ENCODE measurements at places on chromosomes 6 and 20.

- DNase-seq, result no peak
These were observed 1.4 kb downstream of the CST8 start for GRCh38 chr20:23492292-23492691.

DNA sequence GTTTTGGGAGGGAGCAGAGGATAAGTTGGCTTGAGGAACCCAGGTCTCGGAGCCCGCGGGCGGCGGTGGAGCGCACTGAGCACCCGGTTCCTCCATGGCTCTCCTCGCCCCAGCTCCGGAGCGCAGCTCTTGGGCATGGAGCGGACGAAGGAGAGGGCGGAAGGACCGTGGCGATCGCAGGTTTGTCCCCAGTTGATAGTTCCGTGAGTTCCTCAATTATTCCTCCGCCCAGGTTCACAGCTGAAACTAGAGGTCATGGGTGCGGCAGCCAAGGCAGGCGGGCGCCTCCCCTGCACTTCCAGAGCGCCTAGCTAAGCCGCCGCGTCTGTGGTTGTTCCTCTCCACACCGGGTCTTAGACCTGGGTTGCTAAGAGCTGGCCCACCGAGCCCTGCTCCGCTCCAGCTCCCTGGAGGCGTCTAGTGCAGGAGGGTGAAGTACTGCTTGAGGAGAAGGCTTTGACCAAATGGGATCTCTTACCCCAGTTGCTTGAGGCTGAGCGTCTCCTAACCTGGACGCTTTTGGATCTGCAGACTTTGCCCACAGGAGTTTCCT is at the start of gene HTR1B:
TSS of gene HTR1B (minus strand) at position 184 of the 553 bp plus-strand sequence. CDS start at position 96, 88 bp downstream.
- no peak for DNase-seq

DNA sequence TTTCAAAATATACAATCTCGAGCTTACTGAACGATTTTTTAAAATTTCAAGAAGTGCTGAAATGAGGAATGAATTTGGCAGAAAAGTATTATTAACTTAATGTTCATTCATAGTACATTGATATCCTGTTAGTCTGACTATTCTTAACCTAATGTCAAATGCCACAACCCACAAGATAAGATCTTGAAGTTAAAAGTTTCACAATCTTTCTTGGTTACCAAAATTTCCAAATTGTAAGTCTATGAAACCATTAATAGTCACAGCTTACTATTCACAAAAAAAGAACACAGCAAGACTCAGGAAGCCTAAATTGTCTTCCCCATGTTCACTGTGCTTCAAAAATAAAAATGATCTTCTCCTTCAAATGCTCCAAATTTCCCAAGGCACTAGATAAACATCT is 71.3 kb downstream of the HACE1 start:
- DNase-seq, result no peak

GRCh38 chr20:57777911-57778310 is 68.1 kb upstream of the PMEPA1 start:
- DNase-seq, result no peak

DNA sequence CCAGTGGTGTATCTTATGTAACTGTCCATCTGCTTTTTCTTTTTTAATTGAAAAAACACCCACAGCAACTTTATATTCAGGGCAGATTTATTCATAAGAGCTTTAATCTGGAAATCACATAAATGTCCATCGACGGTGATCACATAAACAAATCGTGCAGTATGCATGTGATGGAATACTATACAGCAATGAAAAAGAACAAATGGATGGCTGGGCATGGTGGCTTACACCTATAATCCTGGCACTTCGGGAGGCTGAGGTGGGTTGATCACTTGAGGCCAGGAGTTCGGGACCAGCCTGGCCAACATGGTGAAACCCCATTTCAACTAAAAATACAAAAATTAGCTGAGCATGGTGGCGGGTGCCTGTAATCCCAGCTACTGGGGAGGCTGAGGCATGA is 39.1 kb downstream of the VSTM2L start:
- DNase-seq, result no peak

DNA sequence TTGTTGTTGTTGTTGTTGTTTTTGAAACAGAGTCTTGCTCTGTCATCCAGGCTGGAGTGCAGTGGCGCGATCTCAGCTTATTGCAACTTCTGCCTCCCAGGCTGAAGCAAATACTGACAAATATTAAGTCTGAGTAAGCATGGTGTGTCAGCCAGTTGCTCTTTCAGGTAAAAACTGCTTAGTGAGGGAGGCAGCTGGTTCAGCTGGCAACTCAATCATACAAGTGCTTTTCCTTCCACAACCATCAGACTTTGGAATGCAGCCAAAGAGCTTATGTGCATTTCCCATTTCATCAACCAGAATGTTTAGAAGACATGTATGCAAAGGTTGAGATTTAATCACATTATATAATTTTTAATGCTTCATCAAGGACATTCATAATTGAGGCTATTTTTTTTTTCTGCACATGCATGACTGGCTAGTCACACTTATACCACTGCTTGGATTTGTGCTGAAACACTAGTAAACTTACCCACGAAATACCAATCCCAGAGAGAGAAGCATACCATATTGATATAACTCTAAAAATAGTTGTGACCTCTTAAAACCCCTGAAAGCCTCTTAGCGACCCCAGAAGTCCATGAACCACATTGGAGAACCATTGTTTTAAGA is 56.0 kb downstream of the CLIC5 start:
- DNase-seq, result no peak

GRCh38 chr6:7041511-7042026 is 66.2 kb upstream of the RREB1 start:
- no peak for DNase-seq

GRCh38 chr6:9985481-9985880 is 429.4 kb downstream of the TFAP2A start:
- no peak for DNase-seq

DNA sequence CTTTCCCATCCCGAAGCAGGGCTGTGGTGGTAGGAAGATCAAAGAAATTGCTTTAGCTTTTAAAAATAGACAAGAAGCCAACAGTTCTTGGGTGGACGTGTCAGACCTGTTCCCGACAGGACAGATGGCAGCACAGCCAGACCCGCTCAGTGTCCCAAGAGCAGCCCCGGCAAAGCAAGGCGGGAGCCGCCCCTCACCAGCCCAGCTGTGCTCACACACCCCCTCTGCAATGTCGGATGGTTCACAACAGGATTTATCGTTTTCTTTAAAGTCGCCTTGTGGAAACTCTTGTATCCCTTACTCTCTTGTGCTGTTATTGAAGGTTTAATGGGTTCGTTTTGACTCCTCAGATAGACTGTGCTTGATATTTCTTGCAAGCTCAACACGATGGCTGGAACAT is 302.4 kb downstream of the THBS2 start:
- no peak for DNase-seq

GRCh38 chr20:44282192-44282591 is 28.8 kb downstream of the FITM2 start:
- DNase-seq, result no peak

DNA sequence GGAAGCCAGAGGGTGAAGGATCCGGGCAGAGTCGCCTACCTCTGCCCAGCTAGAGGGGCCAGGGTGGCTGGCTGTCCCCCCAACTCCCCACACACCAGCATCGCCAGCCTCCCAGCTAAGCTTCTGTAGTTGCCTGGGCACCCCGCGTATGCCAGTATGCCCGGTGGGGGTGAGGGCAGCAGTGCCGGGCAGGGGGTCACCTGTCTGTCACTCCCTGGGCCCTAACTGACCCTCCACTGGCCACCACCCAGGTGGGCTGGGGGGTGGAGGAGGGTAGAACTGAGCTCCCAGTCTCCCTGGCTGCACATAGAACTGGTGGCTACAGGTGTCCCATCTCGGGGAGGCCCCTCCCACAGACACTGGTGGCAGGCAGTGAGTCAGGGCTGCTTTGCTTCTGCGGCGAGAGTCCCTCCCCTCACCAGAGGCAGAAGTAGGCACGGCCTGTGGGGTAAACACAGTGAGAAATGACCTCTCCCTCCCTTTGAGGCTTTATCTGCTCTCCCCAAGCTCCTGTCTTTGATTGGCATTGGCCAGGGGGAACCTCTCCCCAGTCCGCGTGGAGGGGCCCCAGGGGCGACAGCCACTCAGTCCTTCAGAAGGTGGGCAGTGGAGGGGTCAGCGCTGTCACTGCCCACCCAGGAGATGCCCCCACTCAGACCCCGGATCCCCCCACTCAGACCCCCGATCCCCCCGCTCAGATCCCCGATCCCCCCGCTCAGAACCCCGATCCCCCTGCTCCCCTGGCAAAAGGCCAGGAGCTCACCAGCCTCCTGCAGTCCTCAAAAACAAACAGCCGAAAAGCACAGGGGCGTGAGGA is 2.5 kb downstream of the NTSR1 start:
- no peak for DNase-seq

DNA sequence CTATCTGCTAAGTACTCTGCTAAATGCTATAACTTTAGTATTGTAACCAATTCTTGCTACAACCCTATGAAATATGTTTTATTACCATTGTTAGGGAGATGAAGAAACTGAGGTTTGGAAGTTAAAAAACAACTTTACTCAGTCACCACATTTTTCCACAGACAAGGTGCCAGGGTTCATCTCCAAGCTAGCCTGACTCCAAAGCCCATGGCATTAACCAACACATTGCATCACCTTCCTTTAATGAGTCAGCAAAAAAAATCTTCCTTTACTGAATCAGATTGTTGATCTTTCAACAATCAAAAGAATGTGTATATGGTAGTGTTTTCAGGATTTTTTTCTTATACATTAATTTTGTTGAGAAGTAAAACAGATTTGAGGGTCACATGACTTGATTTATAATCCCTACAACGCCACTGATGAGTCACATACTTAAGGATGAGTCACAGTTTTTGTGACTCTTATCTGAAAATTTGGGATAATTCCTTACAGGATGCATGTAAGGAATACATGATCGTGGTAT is 41.5 kb downstream of the MAN1A1 start:
- DNase-seq, result no peak

- no peak for DNase-seq
These were observed 326.5 kb upstream of the MAP3K7 start for GRCh38 chr6:90913266-90913960.

DNA sequence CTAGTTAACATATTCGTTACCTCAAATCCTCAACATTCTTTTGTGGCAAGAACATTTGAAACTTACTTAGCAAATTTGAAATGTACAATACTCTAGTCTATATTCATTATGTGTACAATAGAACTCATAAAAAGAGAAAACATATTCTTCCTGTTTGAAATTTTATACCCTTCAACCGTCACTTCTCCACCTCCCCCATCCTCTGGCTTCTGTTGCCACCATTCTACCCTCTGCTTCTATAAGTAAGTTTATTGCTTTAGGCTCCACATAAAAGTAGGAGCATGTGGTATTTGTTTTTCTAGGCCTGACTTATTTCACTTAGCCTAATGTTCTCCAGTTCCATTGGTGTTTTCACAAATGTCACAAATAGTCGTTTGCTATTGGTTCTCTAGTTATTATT is 205.3 kb downstream of the TENT5A start:
- DNase-seq, result no peak

GRCh38 chr6:12878741-12879140 is 162.2 kb downstream of the PHACTR1 start:
- no peak for DNase-seq

DNA sequence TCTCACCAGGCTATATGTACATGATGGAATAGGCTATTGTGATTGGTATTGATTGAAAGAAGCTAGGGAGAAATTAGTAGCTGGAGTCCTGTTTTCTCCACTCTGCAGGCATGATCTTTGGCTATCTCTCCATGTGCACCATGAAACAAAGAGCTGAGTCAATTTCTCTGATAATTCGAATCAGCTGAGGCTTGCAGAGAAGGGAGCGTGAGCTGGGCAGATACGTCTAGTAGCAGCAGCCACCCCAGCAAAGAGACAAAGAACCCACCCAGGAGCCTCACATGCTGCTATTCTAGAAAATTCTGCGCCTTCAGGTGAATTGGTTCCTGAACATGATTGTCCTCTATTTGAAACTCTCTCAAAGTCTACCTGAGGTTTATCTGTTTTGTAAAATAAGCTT is 6.9 kb upstream of the SGK1 start:
- no peak for DNase-seq

DNA sequence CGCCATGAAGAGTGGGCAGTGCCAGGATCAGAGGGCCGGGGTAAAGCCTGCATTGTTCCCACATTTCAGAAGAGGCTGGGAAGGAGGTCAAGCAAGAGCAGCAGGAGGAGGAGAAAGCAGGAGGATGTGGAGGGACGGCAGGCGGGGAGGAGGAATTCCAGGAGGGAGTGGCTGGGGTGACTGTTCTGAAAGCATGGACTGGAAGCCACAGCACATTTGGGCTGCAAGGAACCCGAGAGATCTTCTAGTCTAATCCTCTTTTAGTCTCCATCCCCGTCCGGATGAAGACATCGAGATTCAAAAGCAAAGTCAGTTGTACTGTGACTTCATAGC is 76.9 kb downstream of the FAM50B start:
- DNase-seq, result no peak

GRCh38 chr6:119043265-119043664 is 35.2 kb downstream of the FAM184A start:
- DNase-seq, result no peak

DNA sequence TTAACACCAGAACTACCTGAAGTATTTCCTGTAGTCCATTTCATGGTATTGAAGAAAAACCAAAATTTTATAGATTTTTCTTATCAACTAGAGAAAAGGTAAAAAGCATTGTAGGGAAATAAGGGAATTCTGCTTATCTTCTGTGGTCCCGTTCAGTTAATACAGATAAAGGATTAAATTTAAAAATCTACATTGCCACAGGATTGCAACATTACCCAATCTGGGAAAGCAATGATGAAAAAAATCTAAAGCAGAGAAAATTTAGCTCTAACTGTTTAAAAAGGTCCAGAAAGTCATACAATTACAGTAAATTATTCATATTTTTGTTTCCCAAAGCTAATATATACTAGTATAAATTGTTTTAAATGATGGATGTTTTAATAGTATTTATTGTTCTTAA is 18.0 kb downstream of the POLH start:
- no peak for DNase-seq

GRCh38 chr6:158805698-158806377 is 13.3 kb downstream of the EZR start:
- no peak for DNase-seq

DNA sequence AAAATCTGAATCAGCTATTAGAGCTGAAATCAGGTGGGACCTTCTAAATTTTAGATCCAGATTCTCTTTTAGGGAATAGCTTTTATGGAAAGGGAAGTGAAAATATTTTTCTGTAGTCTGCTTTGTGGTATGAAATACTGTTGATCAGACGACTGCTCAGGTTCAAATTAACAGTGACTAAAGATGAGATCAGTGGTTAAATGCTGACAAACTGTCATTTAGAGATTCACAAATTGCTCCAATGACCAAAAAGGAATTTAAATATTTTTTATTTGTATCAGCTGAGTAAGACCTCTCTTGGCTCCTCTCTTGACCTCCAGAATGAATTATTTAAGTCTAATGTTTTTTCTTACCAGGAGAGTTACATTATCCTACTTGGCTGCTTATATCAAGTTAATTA is 77.3 kb downstream of the KCNQ5 start:
- no peak for DNase-seq

- DNase-seq, result no peak
These were observed 30.0 kb upstream of the TPD52L1 start for GRCh38 chr6:125123468-125124048.

DNA sequence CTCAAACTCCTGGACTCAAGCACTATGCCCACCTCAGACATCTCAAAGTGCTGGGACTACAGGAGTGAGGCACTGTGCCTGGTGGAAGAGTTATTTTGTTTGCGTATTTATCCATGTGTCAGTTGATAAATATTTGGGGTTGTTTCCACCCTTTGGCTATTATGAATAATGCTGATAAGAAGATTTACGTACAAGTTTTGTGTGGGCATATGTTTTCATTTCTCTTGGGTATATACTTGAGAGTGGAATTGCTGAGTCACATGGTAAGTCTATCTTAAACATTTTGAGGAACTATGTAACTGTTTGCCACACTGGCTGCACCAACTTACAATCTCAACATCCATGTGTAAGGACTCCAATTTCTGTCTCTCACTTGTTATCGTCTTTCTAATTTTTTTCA is 200.3 kb downstream of the RNGTT start:
- no peak for DNase-seq

Data from omental fat pad (tissue), 4 donors.